T-helper 1 cell (primary cell): ENCODE measurements at places on chromosomes 1 and 21.

GRCh38 chr1:119294722-119295121 is 73.9 kb upstream of the HAO2 start:
- DNase-seq: peak; percentile 10

DNA sequence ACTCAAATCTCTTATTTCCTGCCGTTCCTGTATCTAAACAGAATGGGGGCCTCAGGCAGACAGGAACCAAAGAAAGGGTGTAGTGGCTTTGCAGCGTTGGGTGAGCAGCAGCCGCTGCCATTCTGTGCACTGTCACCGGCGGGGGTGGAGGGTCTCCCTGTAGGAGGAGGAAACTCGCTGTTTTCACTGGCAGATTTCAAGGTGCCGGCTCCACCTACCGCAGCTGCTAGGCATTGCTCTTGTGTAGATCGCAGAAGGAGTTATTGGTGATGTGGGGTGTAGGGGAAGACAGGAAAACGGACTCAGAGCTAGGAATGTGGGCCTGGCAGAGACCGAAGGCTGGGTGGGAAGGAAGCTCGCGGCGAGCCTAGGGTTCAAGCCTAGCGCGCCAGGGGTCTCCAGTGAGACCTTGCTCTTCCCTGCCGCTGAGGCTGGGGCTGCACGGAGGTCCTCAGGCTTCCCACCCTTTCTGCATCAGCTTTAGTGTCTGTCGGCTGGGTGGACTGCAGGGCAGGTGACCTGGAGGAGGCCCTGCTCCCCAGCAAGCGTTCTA is 20.8 kb downstream of the ATP5PO start:
- no peak for DNase-seq

DNA sequence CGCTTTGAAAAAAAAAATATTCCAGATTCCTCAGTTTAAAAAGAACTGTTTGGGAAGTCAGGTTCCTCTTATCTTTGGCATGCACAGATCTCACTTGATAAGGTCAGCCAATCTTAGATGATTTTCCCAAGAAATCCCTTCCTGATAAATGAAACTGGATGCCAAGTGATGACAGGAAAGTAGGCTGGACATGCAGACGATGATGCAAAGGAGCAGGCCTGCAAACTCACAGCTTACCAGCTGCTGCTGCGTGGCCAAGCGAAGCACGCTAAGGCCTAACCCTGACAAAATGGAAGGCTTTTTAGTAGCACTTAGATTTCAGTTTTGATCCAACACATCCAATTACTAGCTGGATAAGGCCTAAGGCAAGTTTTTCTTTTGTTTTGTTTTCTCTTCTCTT is 10.1 kb downstream of the TADA1 start:
- no peak for DNase-seq

DNA sequence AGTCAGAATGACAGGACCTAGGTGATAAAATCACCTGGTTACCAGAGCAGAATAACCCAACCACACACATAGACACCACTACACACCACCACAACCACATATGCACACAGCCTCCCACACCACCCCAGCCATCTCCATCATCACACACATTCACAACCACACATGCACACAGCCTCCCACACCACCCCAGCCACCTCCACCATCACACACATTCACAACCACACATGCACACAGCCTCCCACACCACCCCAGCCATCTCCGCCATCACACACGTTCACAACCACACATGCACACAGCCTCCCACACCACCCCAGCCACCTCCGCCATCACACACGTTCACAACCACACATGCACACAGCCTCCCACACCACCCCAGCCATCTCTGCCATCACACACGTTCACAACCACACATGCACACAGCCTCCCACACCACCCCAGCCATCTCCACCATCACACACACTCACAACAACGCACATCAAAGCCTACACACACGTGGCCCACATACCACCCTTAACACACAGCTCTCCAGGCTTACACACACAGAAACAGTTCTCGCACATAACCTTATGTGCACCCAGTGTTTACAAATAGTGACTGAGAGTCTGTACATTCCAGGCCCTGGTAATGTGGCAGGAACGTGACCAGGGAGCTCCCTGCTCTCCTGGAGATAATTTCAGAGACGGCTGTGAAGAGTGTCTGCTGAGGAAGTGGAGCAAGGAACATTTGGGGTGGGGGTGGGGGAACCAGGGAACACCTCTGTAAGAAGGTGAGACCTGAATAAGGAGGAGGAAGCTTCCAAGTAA is 3.3 kb upstream of the GJB3 start:
- no peak for DNase-seq

DNA sequence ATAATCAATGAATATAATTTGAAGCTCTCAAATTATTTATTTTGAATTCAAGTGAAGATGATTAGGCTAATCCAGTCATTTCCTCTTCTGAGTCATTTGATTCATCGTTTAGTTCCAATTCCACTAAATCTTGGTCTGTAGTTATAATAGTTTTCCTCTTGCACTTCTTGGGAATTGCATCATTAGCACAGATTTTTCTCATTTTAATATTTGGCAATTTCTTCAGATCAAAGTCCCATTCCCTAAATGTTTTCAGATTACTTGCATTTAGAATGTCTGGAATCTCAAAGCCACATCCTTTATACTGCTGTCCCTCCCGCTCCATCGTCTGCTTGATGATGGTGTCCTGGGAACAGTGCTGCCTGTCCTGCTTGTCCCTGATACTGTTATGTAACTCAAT is 43.5 kb downstream of the MAST2 start:
- DNase-seq: no peak

GRCh38 chr1:189805735-189806134 is 671.9 kb downstream of the BRINP3 start:
- DNase-seq: no peak

DNA sequence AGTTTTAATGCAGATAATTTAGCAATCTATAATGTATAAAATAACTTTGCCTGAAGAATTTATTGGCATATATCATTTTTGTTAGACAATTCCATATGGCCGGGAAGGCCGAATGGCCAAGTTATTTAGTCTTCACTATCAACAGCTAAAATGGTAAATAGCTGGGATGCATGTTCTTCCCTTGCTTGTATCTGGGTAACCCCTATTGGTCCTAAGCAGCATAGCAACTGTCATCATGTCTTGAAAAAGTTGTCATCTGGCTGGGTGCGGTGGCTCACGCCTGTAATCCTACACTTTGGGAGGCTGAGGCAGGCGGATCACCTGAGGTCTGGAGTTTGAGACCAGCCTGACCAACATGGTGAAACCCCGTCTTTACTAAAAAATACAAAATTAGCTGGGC is 340.0 kb upstream of the DPYD start:
- DNase-seq: no peak

GRCh38 chr1:205190845-205191577 is 20.5 kb downstream of the DSTYK start:
- DNase-seq: no peak

DNA sequence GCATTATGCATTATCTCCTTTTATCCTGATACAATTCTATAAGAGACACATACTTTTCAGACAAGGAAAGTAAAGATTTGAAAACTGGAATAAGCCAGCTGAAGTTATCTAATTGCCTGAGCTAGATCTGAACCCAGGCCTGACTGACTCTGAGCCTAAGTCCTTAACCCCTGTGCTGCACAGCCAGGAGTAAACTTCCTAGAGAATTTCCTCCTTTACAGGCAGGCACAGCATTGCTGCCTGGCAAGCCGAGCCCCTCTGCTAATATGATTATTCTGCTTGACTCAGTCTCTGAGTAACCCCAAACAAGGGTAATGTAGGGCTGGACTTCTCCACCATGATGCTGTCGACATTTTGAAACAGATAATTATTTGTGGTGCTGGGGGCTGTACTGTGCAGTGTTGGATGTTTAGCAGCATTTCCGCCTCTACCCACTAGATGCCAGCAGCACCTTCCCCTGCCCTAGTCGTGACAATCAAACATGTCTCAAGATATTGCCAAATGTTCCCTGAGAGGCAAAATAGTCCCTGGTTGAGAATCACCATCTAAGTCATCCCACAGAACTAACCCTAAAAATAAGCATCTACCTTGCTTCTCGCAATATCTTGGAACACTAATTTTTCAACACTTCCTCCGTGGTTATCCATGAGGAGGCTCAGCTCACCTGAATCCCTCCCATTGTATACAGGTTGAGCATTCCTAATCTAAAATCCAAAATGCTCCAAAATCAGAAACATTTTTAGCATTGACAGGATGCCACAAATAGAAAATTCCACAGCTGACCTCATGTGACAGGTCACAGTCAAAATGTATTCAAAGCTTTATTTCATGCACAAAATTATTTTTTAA is 18.5 kb downstream of the CAMK1G start:
- no peak for DNase-seq

DNA sequence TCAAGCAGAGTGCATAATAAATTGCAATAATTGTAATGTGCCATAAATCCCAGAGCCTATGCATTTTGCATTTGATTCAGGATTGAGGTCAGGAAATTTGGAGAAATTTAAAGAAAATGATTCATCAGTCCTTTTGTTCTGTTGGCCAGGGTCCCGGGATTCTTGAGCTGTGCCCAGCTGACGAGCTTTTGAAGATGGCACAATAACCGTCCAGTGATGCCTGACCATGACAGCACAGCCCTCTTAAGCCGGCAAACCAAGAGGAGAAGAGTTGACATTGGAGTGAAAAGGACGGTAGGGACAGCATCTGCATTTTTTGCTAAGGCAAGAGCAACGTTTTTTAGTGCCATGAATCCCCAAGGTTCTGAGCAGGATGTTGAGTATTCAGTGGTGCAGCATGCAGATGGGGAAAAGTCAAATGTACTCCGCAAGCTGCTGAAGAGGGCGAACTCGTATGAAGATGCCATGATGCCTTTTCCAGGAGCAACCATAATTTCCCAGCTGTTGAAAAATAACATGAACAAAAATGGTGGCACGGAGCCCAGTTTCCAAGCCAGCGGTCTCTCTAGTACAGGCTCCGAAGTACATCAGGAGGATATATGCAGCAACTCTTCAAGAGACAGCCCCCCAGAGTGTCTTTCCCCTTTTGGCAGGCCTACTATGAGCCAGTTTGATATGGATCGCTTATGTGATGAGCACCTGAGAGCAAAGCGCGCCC is 8.7 kb downstream of the PROX1 start:
- DNase-seq: no peak

- no peak for DNase-seq
Observed at GRCh38 chr21:42251654-42252324, 32.8 kb downstream of the ABCG1 start.

GRCh38 chr1:233610628-233611027 is 3.3 kb upstream of the KCNK1 start:
- no peak for DNase-seq

- DNase-seq: no peak
Observed at GRCh38 chr1:67118646-67119045, 16.1 kb downstream of the C1orf141 start.

GRCh38 chr1:25505656-25506385 is 37.6 kb upstream of the LDLRAP1 start:
- DNase-seq: no peak

- DNase-seq: no peak
Observed at GRCh38 chr1:222104694-222105392, 363.0 kb upstream of the DUSP10 start.

DNA sequence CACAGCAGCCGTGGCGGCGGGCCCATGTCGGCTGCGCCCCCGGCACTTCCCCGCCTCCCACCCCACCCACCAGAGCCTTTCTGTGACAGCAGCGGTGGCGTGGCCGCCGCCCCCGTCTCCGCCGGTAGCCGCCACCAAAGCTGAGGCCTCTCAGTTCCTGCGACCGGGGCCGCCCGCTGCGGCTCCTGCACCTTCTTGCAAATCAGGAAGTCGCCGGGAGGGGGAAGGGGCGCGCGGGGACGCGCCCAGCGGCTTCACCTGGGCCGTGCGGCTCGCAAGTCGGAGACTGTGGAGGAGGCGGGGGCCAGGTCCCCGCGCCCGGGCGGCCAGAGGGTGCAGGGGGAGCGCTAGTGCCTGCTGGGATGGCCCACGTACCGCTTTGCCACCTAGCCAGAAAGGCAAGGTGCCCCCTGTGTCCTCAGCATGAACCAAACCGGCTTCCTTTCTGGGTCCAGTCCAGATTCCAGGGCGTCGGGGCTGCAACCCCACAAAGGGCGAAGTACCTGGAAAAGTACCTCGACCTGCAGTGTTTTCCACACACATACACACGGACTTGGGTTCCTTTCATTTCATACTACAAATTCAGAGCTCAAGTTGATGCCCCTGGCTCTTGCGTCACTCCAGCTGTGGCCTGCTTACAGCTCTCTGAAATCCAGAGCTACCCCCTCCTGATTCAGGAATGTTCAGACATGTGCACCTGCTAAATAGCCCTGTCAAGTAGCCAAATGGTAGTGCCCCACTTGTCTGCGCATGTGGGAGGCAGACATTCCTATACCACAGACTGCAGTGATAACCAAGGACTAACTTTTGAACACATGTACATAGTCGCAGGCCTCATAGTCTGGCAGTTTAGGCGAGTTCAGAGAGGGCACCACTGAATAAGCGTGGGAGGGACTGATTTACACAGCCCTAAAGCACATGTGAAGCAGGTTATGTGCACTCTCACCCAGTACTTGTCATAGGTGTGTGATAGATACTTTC is at the start of gene DENND1B:
Gene DENND1B, minus strand, starts transcription at position 199 of the 981 bp plus-strand sequence. CDS start 325 bp downstream, outside the sequence.
- DNase-seq: peak; percentile 77

DNA sequence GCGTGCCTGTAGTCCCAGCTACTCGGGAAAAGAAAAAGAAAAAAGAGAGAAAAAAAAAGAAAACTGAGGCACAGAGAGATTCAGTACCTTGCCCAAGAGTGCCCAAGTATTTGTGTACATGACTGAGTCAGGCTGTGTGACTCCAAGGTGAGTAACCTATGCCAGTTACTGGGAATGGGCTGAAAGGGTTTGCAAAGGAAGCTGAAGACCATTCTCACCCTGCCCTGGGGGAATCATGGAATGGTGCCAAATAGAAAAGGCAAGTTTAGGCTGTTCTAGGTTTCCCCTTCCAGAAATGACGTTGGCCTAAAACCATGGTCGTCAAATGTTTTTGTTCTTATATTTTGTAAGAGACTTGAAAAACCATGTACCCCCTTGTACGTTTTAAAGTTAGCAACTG is 37.9 kb upstream of the LRIG2 start:
- no peak for DNase-seq

- DNase-seq: peak; percentile 53
Observed at GRCh38 chr1:167474191-167474641, 44.1 kb downstream of the CD247 start.

DNA sequence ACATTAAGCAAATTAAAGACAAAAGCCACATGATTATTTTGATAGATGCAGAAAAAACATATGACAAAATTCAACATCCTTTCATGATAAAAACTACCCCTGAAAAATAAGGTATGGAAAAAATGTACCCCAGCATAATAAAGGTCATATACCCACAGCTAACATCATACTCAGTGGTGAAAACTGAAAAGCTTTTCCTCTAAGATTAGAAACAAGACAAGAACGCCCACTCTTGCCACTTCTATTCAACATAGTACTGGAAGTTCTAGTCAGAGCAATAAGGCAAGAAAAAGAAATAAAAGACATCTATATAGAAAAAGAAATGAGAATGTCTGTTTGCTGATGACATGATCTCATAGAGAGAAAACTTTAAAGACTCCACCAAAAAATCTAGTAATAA is 20.7 kb downstream of the ERO1B start:
- no peak for DNase-seq

DNA sequence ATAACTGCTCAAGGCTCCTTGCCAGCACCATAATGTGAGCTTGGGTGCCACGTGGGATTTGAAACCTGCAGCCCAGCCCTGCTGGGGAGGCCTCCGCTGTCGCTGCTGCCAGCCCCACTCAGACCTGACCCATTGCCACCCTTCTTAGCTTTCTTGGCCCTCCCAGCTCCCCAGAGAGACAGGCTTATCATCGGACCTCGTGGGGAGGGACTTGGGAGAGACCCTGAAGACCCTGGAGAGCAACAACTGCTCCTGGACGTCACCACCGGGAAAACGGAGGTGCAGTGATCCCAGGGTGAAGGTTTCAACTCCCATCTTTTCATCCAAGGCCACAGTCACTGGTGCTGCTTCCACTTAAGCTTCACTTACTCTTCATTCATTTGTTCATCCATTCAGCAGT is 596.1 kb downstream of the PTPRU start:
- no peak for DNase-seq
